ENCODE measurements at places on chromosomes 11 and 22. TPM values are rescaled to one million over a fixed set of nuclear protein-coding genes. Genes with fewer than 3 reads are reported as not detected.

Gene PNPLA5
- not detected for total RNA-seq

- peak; percentile 68 for DNase-seq
Observed at GRCh38 chr22:49600468-49600867, 227.2 kb downstream of the BRD1 start.

DNA sequence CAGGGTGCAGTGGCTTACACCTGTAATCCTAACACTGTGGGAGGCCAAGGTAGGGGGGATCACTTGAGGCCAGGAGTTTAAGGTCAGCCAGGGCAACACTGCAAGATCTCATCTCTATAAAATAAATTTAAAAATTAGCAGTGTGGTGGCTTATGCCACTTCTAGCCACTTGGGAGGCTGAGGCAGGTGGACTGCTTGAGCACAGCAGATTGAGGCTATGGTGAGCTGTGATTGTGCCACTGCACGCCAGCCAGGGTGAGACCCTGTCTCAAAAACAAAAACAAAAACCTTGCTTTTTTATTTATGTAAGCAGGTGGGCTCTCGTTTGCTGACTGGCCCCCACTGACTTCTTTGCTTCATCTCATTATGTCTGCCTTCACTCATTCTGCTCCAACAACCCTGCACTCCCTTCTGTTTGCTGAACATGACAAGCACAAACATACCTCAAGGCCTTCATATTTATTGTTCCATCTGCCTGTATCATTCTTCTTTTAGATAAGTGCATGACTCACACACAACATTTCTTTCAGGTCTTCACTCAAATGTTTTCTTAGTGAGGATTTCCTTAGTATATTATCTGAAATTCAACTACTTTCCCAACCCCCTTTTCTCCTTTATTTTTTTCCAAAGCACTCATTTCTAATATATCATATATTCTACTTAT, 32.4 kb upstream of the CLNS1A start:
- no peak for DNase-seq

- DNase-seq: no peak
Observed at GRCh38 chr22:37179622-37180420, 8.2 kb downstream of the C1QTNF6 start.

- no peak for DNase-seq
Observed at GRCh38 chr11:75793966-75794365, 21.0 kb upstream of the UVRAG start.

- DNase-seq: peak; percentile 49
Observed at GRCh38 chr22:19674129-19674928, 40.0 kb upstream of the SEPTIN5 start.

DNA sequence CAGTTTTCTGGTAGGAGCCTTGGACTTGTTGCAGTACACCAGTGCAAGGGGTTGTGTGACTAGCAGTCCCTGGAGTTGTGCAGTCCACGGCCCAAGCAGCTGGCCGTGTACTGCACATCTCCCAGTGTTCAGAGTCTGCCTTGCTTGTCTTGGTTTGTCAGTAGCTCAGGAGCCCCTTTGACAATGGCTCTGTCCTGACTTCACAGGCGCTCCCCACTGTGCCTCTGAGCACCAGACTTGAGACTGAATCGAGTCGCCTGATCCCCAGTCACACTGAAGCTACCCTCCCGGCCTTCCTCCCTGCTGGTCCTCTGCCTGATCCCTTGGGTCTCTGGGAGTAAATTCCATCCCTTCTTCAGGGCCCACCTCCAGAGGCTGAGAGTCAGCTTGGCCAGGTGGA, 19.4 kb downstream of the SYNGR1 start:
- no peak for DNase-seq

DNA sequence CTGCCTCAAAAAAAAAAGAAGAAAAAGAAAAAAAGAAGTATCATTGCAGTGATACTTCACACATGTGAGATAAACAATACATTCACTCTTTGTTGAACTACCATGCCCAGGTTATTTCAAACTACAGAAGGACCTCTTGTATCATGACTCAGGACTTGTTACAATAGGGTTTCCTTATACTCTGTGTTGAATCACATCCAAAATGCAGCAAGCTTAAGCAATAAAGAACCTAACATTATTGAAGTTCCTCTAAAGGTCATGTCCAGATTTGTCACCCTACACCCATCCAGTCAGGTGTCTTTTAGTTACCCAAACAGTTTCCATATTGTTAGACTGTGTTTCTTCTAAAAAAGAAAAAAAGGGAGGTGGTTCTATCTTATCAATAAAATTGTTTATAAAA, 26.9 kb upstream of the ALKBH3 start:
- DNase-seq: no peak
